ENCODE measurements at places on chromosomes 4 and X. TPM values are rescaled to one million over a fixed set of nuclear protein-coding genes. Genes with fewer than 3 reads are reported as not detected.

DNA sequence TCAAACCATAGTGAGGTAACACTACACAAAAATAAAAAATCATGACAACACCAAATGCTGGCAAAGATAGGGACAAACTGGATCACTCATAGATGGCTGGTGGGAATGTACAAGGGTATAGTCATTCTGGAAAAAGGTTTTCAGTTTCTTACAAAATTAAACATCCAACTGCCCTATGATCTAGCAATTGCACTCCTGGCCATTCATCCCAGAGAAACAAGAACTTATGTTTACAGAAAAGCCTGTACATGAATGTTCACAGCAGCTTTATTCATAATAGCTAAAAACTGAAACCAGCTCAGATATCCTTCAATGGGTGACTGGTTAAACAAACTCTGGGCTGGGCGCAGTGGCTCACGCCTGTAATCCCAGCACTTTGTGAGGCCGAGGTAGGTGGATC lies 43.3 kb downstream of the NYX start:
- DNase-seq: no peak

Gene KLF8
- total RNA-seq: 20.5 TPM

DNA sequence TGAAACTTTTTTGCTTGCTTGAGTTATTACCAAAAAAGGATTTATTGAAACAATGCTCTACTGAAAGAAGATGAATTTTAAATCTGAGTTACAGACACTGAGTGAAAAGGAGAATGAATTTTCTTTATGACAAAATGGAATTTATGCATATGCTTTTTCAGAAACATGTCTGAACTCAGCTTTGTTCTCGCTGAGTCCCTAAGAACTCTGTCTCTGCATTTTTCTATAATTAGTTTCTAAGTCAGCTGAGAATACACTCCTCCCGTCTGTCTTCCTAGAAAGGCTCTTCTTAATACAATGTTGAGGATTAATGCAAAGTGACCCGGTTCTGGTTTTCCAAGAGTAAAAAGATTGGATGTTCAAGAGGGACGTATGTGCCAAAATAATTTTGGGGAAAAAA lies 463.5 kb downstream of the NKX6-1 start:
- no peak for DNase-seq

DNA sequence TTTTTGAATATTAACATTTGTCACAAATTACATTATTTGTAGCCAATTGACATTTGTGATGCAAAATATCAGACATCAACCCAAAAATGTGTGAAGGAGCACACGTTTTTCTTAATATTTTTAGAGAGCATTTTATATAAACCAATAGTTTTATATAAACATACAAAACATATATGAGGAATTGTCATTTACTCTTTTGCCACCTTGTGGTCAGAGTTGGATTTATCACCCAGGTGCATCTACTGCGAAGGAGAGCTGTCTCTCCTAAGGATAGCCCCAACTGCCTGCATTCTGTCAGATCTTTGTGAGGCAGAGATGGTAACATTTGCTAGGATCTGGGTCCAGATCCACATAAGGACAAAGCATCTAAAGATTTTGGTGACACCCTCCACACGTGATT lies 2.5 kb upstream of the USP27X start:
- no peak for DNase-seq

DNA sequence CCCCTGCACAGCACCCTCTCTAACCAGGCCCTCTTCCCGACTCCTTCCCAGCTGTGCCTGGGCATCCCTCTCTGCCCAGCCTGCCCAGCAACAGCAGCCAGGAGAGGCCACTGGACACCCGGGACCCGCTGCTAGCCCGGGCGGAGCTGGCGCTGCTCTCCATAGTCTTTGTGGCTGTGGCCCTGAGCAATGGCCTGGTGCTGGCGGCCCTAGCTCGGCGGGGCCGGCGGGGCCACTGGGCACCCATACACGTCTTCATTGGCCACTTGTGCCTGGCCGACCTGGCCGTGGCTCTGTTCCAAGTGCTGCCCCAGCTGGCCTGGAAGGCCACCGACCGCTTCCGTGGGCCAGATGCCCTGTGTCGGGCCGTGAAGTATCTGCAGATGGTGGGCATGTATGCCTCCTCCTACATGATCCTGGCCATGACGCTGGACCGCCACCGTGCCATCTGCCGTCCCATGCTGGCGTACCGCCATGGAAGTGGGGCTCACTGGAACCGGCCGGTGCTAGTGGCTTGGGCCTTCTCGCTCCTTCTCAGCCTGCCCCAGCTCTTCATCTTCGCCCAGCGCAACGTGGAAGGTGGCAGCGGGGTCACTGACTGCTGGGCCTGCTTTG lies 1.1 kb downstream of the AVPR2 start:
- DNase-seq: no peak

Gene GAGE12E
- total RNA-seq: not detected

Gene TEX11
- total RNA-seq: not detected
